ENCODE measurements at places on chromosomes 1 and 21.
A peak's percentile ranks its signal among the peaks of the same experiment; 100 is the strongest.

DNA sequence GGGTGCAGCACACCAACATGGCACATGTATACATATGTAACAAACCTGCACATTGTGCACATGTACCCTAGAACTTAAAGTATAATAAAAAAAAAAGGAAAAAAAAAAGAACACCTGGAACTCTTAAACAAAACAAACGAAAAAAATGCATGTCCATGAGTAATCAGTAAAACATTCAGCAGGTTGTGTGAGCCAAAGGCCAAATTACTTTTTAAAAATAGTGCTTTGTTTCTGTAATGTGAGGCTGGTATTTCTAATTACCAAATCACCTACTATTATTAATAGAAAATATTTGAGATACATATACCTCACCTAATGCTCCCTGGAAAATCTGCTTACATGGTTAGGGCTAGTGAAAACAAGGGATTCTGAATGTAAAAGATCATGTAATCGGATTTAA, 294.4 kb upstream of the NR5A2 start:
- no peak for DNase-seq

DNA sequence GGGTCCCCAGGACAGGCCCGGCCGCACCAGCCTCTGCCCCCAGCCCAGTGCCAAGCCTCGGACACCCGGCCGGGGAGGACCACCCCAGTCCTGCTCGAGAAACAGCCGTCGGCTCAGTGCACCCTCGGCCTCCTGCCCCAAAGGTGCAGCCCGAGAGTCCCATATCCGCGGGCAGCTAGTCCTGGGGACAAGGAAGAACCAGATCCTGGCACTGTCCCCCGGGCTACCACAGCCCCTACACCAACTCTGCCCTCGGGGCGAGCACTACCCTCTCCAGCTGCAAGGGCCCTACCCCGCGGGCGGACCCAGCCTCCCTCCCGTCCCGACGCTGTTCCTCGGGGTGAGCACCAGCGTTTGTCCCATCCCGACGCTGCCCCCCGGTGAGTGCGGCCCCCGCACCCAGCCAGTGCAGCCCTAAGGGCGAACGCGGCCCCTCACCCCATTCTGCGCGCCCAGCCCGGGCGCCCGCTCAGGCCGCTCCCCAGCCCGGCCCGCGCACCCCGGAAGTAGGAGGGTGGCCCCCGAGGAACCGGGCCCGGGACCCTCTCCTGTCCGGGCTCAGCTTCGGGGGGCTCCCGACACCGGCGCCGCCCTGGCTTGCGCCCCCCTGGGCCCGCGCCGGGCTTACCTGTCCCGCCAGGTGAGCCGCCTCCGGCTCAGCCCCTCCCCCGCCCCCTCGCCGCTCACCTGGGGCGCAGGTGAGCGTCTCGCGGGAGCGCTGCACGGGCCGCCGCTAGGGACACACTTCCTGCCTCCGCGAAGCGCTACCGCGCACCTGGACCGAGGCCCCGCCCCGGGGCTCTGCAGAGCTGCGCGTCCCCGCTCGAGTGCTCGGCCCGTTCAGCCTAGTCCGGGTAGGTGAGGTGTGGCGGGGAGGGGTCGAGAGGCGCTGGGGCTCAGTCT, at the start of gene KDF1:
TSS of gene KDF1 (minus strand) at position 747 of the 903 bp plus-strand sequence. CDS start 8,088 bp downstream, outside the sequence.
- no peak for DNase-seq

- DNase-seq: no peak
Measured at GRCh38 chr1:178928041-178928440, 57.2 kb upstream of the ANGPTL1 start.

DNA sequence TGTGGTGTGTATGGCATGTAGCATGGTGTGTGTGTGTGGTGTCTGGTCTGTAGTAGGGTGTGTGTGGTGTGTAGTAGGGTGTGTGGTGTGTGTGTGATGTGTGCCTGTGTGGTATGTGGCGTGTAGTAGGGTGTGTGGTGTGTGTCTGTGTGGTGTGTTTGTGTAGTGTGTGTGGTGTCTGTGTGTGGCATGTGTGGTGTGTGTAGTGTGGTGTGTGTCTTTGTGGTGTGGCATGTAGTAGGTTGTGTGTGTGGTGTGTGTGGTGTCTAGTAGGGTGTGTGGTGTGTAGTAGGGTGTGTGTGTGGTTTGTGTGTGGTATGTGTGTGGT, 85.5 kb downstream of the SYT2 start:
- DNase-seq: no peak

GRCh38 chr1:31620631-31621497, 3.4 kb downstream of the HCRTR1 start:
- no peak for DNase-seq

GRCh38 chr1:164602101-164602422, 43.1 kb downstream of the PBX1 start:
- DNase-seq: no peak

DNA sequence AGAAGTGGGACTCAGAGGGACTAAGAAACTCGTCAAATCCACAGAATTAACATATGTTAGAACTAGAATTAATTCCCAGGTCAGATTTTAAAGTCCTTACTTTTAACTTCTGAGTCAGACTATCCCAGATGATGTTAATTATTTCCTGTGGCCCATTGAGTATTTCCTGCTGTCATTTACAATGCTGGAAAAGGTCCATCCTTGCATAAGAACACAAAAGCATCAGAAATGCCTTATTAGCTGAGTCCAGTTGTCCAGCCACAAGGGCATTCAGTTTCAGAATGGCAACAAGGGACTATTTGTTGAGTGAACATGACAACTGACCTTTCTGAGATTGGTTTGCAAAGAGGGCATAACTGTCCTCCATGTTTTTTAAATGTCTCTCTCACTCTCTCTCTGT, 16.5 kb upstream of the HIVEP3 start:
- no peak for DNase-seq

DNA sequence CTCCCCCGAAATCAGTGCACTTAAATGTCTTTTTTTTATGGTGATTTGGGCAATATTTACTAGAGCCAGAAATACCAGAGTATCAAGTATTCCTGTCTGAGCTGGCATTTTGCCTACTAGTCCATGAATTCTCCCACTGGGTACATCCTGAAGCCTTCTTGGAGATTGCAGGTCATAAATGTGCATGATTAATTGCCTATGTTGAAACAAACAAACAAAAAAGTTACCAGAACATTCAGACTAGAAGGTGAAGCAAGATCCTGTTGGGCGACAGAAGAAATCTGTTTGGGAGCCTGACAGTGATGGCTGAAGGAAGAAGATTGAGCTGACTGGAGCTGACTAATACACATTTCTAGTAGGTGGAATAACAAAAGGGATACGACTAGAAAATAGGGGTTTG, 127.4 kb upstream of the NRIP1 start:
- no peak for DNase-seq

GRCh38 chr1:241924080-241924808, 33.3 kb upstream of the BECN2 start:
- no peak for DNase-seq

- DNase-seq: no peak
Measured at GRCh38 chr1:21082073-21082472, 94.6 kb downstream of the EIF4G3 start.

GRCh38 chr1:200128944-200129879, 101.7 kb downstream of the NR5A2 start:
- no peak for DNase-seq

GRCh38 chr1:94743862-94744261, 76.3 kb upstream of the SLC44A3 start:
- DNase-seq: no peak

DNA sequence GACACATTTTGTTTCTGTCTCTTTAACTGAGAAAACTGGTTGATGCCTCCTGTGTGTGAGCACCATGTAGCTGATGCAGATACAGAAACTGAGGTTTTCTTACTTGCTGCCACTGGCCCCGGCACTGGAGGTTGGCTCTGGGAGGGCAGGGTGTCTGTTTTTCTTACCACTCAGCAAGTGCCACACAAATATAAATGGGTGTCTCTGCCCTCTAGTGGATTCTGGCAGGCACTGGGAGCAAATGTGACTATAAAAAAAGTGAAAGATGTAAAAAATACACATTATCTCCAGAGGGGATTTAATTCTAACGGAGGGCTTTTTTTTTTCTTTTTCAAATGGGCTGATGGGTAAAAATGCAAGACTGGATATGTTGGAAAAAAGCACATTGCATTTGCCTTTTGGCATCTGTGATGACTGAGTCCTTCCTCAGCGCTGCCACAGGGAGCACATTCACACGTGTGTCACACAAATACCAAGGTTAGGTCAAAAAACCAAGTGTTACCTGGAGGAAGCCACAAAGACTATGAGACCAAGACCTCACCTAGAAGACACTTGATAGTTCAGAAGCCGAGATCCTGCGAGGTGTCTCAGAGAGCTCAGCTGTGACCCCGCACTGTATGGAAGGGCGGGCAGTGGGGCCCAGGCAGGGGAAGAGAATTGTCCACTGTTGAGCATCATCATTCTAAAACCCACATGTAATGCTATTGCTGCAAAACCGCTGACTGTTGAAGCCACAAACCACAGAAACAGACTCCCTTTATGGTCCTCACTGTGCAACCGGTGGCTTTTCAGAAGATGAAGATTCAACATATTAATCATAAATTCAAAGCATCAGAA, 18.9 kb downstream of the PGBD2 start:
- peak; percentile 93 for DNase-seq

DNA sequence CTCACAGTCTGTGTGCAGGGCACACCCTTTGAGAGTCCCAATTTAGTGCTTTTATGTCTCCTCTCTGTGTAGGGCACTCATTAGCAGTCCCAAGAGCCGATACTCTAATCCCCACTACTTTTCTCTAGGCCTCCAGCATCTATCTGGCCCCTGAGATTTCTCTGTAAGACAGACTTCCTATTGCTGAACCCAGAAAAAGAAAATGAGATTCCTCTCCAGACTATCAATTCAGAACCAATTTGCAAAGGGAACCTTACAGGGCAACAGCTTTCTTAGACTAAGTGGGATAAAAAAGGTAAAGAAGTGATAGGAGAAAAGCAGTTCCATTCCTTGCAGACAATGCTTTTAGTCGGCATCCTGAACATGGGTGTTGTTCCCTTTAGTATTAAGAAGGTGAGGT, 172.2 kb downstream of the EDEM3 start:
- no peak for DNase-seq

DNA sequence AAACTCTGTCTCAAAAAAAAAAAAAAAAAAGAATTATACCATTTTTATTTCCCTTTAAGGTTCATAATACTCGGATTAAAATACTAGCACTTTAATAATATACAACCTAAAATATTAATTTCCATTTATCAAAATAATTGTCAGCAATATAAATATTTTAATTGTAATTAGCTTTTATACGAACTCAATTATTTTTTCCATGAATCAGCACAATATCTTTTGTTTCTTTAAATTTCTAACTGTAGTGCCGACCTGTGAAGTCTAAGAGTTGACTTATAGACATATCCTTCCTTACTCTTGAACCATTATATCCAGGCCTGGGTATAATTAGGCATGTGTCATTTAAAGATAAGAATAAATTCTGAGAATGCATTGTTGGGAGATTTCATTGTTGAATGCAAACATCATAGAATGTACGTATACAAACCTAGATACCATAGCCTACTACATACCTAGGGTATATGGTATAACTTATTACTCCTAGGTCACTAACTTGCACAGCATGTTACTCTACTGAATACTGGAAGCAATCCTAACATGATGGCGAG, 996.7 kb upstream of the TMPRSS15 start:
- no peak for DNase-seq

GRCh38 chr1:61047061-61047460, 35.3 kb upstream of the NFIA start:
- no peak for DNase-seq

GRCh38 chr1:231778009-231778719, 151.6 kb downstream of the DISC1 start:
- peak; percentile 93 for DNase-seq

- DNase-seq: no peak
Measured at GRCh38 chr1:95085376-95085775, 12.6 kb upstream of the ALG14 start.

- DNase-seq: peak; percentile 58
Measured at GRCh38 chr1:159924025-159924790, 1.1 kb downstream of the TAGLN2 start.

DNA sequence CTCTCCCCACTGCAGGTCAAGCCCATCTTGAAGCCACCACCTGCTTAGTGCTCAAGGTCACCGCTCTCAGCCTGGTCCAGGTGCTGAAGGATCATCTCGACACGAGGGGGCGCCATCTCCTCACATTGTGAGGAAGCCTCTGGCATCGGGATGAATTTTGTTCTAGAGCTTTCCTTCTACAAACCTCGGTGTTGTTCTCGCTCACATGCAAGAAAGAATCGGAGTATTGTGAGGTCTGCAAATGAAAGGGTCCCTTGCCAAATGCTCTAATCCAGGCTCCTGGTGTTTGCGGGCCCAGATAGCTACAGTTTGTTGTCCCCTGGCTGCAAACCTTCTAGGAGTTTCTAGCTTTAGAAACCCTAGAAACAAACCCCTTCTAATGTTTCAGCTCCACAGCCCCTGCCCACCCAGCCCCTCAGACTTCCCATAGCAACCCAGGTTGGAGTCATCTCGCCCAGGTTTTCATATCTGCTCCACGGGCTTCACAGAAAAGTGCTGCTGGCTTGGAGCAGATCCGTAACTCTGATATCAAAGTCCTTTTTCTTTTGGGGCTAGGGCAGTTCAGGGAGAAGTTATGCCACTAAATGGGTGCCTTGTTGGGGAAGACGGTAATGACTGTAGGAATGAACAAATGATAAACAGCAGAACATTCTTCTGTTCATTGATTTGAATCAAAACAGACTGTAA, 8.6 kb upstream of the ATP5PO start:
- DNase-seq: peak; percentile 58

DNA sequence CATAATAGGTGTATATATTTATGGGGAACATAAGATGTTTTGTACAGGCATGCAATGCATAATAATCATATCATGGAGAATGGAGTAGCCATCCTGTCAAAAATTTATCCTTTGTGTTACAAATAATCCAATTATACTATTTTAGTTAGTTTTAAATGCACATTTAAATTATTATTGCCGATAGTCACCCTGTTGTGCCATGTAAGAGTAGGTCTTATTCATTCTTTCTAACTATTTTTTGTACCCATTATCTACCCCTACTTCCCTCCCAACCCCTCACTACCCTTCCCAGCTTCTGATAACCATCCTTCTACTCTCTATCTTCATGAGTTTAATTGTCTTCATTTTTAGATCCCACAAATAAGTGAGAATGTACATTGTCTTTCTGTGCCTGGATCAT, 8.3 kb upstream of the VN1R5 start:
- no peak for DNase-seq

- no peak for DNase-seq
Measured at GRCh38 chr1:35807614-35808449, at the start of gene AGO4. Gene AGO4 (plus strand): TSS chr1:35808016. CDS start chr1:35808417, 401 bp downstream.

- DNase-seq: peak; percentile 61
Measured at GRCh38 chr1:26574719-26575251, 45.2 kb downstream of the RPS6KA1 start.

GRCh38 chr1:56450004-56450666, 129.2 kb downstream of the PLPP3 start:
- no peak for DNase-seq

- DNase-seq: no peak
Measured at GRCh38 chr1:84382127-84382526, 16.2 kb upstream of the DNASE2B start.

GRCh38 chr1:241637046-241637590, 3.1 kb downstream of the CHML start:
- DNase-seq: no peak

Data from MV-4-11 (cell line).